ENCODE measurements at places on chromosomes 16 and 17.

GRCh38 chr16:84323606-84324005 is 28.9 kb downstream of the WFDC1 start:
- DNase-seq = no peak

DNA sequence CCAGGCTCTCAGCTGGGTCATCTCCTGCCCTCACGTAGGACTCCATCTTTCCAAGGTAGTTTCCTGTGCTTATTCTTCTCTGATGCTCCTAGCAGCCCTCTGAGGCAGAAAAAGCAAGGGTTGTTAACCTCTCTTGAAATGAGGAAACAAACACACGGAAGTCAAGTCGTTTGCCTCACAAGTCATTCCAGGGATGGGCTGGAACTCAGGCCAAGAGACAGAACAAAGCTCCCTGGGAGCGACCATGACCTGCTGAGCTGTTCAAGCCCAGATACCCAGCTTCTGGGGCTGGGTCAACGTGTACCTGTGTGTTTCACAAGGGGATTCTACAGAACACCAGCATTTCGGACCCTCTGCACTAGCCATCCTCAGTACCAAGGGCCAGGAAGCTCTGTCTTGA is 28.1 kb downstream of the SRL start:
- DNase-seq = no peak

DNA sequence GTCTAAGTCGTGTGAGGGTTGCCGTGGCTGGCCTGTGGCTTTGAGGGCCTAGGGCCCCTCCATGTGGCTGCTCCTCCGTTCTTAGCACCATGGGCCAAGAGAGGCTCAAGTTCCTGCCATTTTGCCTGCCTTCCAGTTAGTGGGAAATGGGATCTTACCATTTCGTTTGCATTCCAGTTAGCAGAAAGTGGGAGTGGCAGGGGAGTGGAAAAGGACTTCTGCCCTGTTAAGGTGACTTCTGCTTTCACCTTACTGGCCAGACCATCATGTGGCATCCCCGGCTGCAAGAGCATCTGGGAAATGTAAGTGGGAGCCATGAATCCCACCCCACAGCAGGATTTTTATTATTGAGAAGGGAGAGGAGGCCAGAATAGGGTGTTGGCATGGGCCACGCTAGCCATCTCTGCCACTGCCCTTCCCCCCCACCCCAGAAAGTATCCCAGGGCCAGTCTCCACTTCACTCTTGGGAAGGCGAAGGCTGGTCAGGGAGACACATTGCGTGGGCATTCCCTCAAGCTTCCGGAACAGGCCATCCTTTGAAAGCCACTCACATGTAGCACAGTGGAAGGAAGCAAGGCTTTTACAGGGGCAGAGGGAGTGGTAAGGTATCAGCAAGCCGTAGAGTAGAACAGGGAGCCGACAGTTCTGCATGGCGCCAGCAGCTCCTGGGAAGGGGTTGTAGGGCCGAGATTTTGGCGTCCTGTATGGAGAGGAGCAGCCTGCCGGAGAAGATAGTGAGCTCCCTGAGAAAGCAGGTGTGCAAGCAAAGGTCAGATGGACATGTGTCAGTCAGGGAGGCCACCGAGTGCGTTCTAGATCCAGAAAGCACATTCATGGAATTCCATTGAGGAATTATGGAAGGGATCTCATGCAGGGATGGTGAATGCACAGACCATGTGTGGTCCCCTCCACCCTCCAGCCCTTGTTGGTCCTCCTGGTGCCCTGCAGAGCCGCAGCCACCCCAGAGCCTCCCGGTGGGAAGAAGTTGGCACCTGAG is 33.4 kb downstream of the CMIP start:
- no peak for DNase-seq

- no peak for DNase-seq
Measured at GRCh38 chr17:8384801-8385378, 1.9 kb upstream of the RPL26 start.

GRCh38 chr16:29763326-29763725 is 14.7 kb upstream of the ZG16 start:
- DNase-seq = no peak

GRCh38 chr16:15616475-15617165 is 26.3 kb downstream of the MARF1 start:
- DNase-seq = no peak

Data from LNCaP clone FGC (cell line).